ENCODE measurements at places on chromosomes 12 and 14.

DNA sequence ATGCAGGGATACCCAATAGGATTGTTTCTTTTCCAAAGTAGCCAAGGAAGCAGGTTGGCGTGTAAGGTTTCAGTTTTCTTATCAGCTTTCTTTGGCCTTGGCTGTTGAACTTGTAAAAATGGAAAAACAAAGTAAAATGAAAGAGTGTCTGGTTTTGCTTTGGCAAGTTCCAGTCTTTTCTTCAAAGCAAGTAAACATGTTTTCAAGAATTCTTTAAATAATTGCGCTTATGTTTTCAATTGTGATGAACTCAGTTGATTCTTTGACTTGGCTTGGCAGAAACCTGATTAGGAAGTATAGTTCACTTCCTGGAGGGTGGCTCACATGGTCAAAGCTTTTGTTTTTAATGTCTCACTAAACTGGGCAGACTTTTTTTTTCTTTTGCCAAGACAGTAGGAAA lies 112.2 kb upstream of the USP44 start:
- DNase-seq, result peak; percentile 50

DNA sequence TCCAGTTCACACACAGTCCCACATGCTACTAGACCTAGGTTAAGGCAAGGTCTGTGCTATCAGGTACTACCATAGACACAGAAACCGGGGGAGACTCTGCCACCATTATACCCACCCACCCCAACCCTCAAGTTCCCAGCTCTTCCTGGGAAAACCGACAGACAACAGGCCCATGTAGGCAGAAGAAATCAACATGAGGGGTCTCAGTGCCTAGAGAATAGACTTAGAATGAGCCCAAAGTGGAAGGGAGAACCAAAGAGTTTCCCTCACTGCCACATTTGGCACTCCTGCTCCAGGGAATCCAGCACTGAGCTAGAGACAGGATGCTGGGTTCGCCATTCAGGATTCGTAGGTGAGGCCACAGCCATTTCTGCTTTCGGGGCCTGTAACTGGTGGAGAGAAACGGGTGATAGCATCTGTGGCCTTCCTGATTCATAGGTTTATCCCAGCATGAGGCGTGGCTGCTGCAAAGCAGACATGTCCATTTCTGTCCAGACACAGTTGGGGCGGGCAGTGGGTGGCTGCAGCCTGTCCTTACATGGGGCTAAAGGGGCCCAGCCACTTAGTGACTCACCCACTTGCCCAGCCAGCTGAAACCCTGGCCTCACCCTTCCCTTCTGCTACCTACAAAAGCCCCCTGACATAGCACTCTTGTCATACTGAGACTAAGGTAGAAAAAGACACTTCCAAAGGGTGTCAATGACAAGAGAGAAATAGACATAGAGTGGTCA lies 69.4 kb downstream of the IRF2BPL start:
- DNase-seq, result no peak

DNA sequence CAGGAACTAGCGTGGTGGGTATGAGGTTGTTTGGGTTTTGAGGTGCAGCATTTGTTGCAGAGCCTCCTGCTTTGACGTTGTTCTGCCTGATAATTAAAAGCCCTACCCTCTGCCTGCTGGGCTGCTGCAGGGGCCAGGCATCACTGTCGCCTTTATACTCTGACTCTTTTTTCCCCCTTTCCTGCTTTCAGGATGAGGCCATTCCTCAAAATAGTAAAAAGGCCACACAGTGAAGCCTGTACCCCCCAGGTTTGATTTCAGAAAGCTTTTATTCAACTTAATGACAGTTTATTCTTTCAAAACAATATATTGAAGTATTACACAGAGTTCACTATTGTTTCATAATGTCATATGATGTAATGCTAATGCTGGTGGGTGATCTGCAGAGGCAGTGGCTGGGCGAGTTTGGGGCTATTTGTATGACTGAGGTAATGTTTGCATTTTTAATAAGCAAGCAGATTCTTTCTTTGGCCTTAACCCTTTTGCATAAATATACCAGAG lies 9.1 kb downstream of the BORCS5 start:
- DNase-seq, result no peak

- DNase-seq, result peak; percentile 27
These were observed 515 bp upstream of the ABCC9 start for GRCh38 chr12:21941506-21942376.

Measured in fibroblast of gingiva (primary cell).